Upper lobe of right lung (tissue), 1 donor: ENCODE measurements at places on chromosomes 7 and 10. TPM values are rescaled to one million over a fixed set of nuclear protein-coding genes. Genes with fewer than 3 reads are reported as not detected.

- no peak overlapping the region for H3K27ac ChIP-seq
- H3K36me3 ChIP-seq, result no peaks in the 10 kb centered on the region
- no peak for DNase-seq
- peaks cover 7% of the 10 kb centered on the region for H3K27me3 ChIP-seq
- H3K4me1 ChIP-seq, result no peaks in the 10 kb centered on the region
These were observed 49.6 kb downstream of the LGI1 start for GRCh38 chr10:93807371-93807770.

The ITIH5 gene
- total RNA-seq, result 10.5 TPM

GRCh38 chr7:124444696-124445480 is 320.7 kb downstream of the GPR37 start:
- H3K4me1 ChIP-seq, result no peaks in the 10 kb centered on the region
- H3K27ac ChIP-seq, result no peak overlapping the region
- H3K4me3 ChIP-seq, result no peak overlapping the region
- H3K27me3 ChIP-seq, result no peaks in the 10 kb centered on the region

- DNase-seq, result no peak
- H3K27ac ChIP-seq, result no peak overlapping the region
- no peak overlapping the region for H3K4me3 ChIP-seq
These were observed 65.7 kb downstream of the AP3M1 start for GRCh38 chr10:74084955-74085354.

The CAV2 gene
- 192 TPM for total RNA-seq

GRCh38 chr7:77799078-77799964 is 748 bp downstream of the PHTF2 start:
- peak; percentile 74 for DNase-seq
- H3K36me3 ChIP-seq, result no peaks in the 10 kb centered on the region

The TMEM229A gene
- total RNA-seq, result not detected

- no peaks in the 10 kb centered on the region for H3K27me3 ChIP-seq
- no peaks in the 10 kb centered on the region for H3K36me3 ChIP-seq
- no peak overlapping the region for H3K4me3 ChIP-seq
These were observed 13.1 kb upstream of the CAMK2G start for GRCh38 chr10:73887294-73888039.

- peaks cover 41% of the 10 kb centered on the region for H3K4me1 ChIP-seq
- H3K36me3 ChIP-seq, result no peaks in the 10 kb centered on the region
- peak overlapping the region; percentile 90 for H3K27ac ChIP-seq
- no peak for DNase-seq
- peak overlapping the region; percentile 82 for H3K4me3 ChIP-seq
- H3K27me3 ChIP-seq, result no peaks in the 10 kb centered on the region
These were observed 1.6 kb downstream of the GLUD1 start for GRCh38 chr10:87092861-87093631.

DNA sequence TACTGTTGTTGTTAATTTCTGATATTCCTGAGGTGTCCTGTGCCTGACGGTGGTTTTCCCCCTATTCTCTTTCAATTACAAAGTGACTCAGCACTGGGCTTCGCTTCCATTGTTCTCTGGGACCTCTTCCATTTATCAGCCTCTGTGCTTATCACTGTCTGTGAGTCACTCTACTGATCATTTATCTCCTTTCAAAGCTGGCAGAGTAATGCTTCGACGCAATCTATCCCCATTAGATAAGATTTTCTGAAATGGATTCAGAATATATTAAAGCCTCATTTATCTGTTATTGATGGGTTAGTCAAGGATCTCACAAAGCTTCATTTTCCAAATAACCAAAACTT is 679.2 kb downstream of the SDK1 start:
- no peak overlapping the region for H3K4me3 ChIP-seq
- no peak overlapping the region for H3K27ac ChIP-seq
- no peaks in the 10 kb centered on the region for H3K4me1 ChIP-seq
- no peak for DNase-seq
- H3K36me3 ChIP-seq, result no peaks in the 10 kb centered on the region
